Umbilical cord (tissue), 2 donors: ENCODE measurements at places on chromosomes 2 and 18. TPM values are rescaled to one million over a fixed set of nuclear protein-coding genes. Genes with fewer than 3 reads are reported as not detected.

DNA sequence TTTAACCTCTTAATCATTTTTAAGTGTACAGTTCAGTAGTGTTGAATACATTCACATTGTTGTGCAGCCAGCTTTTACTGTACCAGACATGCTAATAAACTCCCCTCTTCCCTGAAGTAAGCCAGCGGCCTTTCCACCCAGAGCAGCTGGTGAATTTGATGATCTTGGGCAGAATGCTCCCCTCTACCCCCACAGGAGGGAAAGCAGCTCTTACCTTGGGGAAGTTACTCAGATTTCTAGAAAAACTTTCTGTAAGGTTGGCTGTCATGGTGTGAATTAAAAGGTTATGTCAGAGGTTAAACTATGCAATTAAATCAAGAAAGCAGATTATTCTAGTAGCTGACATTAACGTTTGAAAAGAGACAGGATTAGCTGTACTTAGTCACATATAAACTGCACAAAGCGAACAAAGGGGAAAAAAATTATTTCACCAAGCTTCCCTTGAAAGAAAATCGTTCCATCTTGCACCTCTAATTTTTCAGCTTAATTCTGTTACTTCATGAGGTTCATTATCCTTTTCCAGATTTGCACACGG is 398.5 kb upstream of the NRP2 start:
- no peak for DNase-seq

DNA sequence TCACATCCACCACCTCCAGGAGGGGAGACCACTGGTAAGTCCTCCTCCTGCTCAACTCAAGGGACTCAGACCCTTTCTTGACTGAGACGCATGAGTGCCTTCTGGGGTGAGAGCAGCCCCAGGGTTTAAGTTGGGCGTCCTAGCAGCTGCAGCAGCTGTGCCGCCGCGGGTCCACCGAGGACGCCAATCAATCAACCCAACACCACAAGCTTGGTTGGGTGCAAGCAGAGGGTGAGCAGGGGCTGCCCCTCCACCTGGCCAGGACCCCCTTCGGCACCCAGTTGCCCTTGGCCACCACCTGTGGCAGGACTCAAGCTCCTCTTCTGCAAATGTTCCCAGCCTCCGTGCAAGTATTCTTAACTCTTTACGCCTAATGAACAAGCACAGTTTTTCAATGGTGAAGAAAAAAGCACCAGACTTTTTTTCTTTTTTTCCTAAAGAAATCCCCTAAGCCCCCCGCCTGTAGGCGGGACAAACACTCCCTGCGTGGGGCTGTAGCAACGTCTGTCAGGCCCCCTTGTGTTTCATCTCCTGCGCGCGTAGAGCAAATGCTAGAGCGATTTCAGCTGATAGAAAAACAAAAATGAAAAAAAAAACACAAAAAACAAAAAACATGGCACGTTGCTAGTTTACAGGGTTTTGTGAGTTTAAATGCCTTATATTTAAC is 197.1 kb downstream of the LOXHD1 start:
- no peak for DNase-seq

DNA sequence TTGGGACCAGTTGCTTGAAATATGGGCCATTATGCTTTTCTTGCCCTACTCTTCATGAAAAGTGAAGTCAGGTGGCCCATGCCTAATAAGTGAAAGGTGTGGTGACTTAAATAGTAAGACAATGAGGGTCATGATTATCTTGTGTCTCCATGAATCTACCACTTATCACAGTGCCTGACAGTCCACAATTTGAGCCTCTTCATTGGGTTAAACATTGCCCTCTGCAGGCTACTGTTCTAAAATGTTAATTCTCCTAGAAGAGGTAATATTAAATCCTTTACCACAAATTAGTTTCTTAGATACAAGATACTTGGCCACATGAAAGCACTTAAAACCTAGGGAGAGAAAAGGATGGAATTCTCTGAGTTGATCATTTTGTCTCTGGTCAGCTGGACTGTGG is 4.0 kb downstream of the EGR4 start:
- DNase-seq, result no peak

DNA sequence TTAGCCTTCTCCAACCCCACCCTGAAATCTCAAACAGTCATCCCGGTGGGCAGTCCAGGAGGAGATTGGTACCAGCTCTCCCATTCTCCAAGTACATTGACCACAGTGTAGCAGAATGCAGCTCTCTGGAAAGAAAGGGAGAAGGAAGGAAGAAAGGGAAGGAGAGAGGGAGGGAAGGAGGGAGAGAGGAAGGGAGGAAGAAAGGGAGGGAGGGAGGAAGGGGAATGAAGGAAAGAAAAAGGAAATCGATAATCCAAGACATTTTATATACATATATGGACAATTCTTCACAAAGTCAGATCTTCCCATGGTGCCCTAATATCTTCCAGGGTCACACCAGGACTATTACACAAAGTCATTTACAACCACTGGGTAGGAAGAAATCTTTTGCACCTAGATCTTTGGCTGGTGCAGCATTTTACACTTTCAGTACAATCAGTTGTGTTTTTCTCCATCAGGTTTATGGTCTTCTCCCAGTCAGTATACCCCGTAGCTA is 58.8 kb downstream of the ARHGEF33 start:
- DNase-seq, result no peak

- no peak for DNase-seq
Observed at GRCh38 chr2:15427987-15428386, 133.1 kb downstream of the NBAS start.

- peak; percentile 39 for DNase-seq
Observed at GRCh38 chr2:128369602-128370467, 51.2 kb upstream of the HS6ST1 start.

DNA sequence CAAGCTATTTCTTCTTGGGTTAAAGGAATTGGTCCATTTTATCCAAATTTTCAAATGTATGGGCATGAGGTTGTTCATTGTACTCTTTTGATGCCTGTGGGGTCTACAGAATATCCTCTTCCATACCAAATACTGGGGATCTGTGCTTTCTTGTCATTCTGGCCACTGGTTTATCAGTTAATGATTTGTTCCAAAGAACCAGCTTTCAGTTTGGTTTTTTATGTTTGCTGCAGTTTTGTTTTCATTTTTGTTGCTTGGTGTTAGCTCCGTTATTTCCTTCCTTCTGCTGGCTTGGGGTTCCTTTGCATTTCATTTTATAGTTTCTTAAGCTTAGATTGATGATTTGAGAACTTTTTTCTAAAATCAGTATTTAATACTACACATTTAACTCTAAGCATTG is 45.5 kb downstream of the SLC66A2 start:
- DNase-seq, result no peak

GRCh38 chr2:238286551-238286950 is 1.9 kb downstream of the PER2 start:
- peak; percentile 18 for DNase-seq

DNA sequence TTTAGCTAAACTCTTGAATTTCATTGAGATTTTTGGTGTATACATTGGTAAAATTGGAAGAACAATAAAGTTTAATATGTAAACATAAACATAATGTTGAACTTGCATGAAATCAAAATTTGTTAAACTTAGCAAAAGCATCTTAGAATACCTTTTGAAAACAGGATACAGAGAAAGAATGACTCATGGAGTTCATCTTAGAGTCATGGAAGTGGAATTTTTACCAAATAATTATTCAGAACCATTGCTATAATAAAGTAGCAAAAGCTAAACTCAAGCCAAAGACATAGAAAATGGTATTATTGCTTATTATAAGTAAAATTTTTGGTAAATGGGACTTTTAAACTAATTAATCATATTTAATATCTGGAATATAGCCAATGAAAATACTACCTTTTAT is 841.6 kb upstream of the SLC39A10 start:
- no peak for DNase-seq

GRCh38 chr18:59537579-59537978 is 159.6 kb downstream of the CCBE1 start:
- DNase-seq, result no peak

GRCh38 chr18:78868330-78869316 is 111.0 kb upstream of the SALL3 start:
- no peak for DNase-seq

GRCh38 chr18:2965797-2966196 is 47.1 kb downstream of the LPIN2 start:
- DNase-seq, result no peak

DNA sequence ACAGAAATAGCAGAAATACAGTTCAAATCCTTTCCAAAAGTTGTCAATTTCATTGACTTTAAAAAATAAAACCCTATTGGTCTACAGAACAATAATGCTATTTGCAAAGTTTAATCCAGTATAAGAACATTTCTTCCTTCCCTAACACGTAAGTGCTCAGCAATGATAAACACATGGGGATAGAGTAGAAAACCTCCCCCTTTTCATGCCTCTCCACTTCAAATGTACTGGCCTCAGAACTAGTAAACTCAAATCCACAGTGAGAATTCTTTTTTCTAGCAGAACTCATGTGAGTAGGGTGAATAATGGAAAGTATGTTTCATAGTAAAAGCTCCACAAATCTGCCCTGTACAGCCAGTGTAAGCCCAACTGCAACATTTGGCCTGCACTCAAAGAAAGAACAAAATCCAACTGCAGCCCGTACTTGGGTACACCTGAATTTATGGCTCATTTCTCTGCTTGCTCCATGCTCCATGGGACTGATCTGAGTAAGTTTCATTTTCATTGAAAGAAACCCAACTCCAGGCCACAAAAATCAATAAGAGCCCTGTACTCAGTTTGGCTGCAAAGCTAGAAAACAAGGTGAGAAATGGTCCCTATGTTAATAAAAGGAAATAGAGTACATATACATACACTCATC is 115.0 kb upstream of the RMDN2 start:
- DNase-seq, result peak; percentile 74

- no peak for DNase-seq
Observed at GRCh38 chr2:174888146-174888545, 117.0 kb downstream of the CHN1 start.

DNA sequence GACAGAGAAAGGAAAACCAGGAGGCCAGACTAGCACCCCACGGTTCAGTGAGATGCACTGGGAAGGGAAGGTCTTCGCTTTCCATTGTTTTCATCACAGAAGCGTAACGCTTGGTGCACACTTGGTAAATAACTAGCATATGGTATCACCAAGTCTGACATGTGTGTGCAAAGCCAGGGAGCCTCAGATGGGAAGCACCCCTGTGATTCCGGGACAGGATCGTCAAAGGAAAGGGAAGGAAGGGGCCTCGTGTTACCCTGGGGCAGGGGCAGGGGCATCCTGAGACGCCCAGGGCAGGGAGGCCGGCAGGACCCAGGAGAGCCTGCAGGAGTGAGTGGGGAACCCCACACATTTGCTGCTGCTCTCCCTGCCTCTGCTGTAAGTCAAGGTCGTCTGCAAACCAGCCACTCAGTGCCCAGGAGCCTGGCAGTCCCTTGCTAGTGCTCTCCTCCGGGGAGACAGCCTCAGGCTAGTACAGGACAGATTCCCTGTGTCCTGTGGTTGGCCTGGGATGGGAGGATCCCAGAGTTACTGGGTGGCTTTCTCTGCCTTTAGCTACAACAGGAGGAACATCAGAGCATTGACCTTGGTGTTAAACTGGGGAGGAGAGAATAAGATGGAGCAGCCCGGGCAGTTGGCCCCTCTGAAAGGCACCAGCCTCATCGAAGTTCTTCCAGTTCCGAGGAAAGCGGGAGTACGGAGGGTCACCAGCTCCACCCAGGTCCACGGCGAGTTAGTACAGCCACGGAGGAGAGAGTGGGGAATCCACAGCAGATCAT is 192.5 kb downstream of the NDUFA10 start:
- DNase-seq, result no peak

DNA sequence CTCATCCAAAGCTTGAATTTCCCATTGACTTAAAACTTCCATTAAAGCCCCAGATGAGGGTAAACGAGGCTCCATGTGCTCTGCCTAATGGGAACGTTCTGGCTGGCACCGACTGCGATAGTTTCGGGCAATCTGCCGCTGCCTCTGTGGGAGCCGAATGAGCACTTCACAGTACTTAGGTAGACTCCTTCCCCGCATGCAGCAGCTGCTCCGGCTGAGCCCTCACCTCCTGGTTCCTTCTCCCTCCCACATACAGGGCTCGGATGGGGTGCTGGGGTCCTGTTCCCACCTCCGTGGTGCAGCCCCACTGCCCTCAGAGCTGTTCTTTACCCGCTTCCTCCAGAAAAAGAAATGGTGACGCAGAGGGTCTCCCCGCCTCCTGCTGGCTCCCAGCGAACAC is 476.5 kb upstream of the SALL3 start:
- no peak for DNase-seq

GRCh38 chr2:3253913-3254441 is 123.6 kb downstream of the EIPR1 start:
- no peak for DNase-seq

- DNase-seq, result no peak
Observed at GRCh38 chr2:43402452-43402937, 176.1 kb upstream of the ZFP36L2 start.

GRCh38 chr2:152050915-152051314 is 47.9 kb downstream of the CACNB4 start:
- DNase-seq, result no peak

Gene LYG1
- total RNA-seq, result not detected

Gene TCF23
- 1.7 TPM for total RNA-seq

Gene CPLX4
- total RNA-seq, result 2.4 TPM

Gene INO80B
- 21.7 TPM for total RNA-seq

Gene OXER1
- 3.9 TPM for total RNA-seq

Gene CCNT2
- total RNA-seq, result 39.2 TPM

Gene NEMP2
- total RNA-seq, result 11.6 TPM
